ENCODE measurements at places on chromosomes 4 and X.

- no peak for DNase-seq
Measured at GRCh38 chrX:44071070-44071645, 98.0 kb upstream of the NDP start.

DNA sequence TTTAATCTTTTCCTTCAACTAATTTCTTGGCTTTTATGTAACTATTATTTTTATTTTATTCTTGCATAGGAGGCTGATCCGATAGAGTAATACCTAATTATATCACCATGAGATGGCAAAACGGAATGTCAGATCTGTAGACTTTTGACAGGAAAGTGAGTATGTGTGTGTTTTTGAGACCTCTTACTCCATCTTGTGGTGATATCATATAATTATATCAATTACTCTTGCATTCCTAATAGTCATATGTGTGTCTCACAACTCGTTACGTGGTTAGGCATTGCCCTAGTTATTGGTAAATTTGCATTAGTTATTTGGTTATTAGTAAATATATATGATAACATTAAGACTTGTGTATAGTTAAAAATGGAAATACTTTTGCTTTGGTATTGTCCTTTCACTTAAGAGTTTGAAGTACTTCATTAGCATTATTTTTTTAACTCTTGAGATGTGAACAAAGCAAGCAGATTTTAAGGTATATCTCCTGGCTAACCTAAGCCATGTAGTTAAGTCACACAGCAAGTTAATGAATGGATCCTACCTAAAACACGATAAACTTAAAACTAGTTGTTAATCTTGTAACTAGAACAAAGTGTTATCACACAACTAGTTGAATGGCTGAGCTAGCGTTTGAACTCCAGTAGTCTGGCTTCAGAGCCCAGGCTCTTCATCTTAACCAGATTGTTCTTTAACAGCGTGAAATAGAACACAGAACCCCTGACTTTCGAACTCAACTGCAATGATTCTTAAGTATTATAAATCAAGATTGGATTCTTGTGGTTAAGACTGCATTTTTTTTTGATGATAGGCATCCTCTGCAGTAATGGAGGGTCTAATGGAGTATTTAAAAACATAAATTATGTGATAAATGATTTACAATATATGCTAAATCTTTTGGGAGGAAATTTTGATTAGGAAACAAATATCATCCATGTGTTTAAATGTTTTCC, 67.1 kb downstream of the PGRMC2 start:
- peak; percentile 82 for DNase-seq

DNA sequence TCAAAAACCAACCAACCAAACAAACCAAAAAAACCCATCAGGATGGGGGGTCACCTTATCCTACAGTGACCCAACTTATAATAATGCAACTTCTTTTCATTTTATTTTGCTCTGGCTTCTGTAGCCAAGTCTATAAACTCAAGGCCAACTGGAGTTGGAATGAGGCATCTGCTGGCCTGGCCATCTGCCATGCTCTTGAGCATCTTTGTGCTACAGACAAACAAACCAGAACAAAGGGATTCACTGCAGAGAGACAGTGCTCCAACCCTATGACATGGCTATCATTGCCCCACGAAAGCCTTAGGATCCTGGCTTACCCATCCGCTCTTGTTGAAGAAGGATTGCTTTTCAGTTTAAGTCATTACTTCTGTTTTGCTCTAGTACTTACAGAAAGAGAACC, 49.2 kb upstream of the SCRG1 start:
- DNase-seq, result peak; percentile 64

DNA sequence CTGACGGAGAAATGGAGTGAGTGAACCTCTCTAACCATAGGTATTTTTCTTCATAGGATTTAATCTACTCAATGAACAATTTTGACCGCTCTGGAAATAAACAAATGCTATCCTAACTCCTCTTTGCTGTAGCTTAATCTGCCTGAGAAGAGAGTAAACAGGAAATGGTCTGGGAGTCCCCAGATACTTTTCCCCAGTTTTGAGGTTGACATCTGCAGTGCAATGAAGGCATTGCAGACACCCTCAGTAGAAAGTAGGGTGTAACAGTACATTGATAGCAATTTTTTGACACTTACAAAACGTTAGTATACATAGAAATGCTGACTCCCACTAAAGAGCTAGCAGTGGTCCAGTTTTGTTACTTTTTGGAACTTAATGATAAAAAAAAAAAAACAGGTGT, 495.9 kb upstream of the FAM241A start:
- no peak for DNase-seq

DNA sequence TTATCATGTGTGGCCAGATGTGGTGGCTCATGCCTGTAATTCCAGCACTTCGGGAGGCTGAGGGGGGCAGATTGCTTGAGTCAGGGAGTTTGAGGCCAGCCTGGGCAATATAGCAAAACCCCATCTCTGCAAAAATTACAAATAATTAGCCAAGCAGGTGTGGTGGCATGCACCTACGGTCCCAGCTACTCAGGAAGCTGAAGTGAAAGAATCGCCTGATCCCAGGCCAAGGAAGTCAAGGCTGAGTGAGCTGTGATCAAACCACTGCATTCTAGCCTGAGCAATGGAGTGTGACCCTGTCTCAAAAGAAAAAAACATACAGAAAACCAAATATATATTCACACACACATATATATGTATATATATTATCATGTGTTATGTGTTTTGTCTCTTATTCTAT, 15.0 kb downstream of the APELA start:
- DNase-seq, result no peak

- DNase-seq, result no peak
Measured at GRCh38 chr4:1948232-1948631, 60.5 kb downstream of the NELFA start.

DNA sequence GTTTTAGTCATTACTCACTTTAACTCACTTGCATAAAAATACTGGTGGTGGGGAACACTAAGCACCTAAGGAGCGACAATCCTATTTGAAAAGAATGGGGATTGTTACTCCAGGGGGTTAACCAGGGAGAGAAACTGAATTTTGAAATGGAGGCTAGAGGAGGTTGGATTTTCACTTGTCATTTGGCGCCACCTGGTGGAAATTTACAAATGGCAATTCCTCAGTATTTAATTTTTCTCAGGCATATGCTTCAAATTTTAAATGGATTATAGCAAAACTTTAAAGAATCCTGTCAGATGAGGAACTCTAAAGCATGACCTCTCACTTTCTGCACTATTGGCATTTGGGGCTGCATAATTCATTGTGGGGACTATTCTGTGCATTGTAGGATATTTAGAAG, 2.7 kb upstream of the GEMIN8 start:
- DNase-seq, result peak; percentile 68

DNA sequence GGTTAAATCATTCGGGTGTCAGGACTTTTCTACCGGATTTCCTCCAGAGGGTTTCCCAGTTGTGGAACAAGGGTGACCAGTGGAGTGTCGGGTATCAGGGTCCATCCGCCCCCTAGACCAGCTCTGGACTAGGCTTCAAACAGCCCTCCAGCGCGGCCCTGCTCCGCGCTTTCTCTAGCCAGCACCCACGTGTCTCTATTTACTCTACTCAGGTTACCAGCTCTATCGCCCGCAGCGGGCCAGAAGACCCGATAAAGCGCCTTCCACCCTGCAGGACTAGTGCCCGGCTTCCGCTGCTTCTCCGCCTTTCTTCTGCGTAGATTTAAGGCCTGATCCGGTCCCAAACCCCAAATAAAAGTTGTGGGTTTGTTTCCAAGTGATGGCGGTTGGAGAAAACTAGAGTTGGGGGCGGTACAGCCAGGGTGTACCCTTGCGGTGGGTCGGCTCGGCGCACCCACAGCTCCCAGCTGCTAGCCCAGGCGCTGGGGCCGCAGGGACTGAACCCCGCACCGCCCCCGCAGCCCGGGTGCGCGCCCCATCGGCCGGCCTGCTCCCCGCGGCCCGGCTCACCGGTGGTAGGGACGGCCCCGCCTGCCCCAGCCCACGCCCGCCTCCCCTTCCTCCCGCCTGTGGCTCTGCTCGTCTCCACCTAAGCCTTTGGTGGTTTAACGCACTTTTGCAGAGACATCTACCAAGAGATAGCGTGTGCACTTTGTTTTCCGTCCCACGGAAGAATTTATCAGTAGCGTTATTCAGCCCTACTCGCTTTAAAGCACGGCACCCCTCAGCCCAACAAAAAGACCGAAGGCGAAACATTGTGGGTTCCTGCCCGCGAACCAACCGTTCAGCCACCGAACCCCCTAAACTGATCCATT, 2.1 kb downstream of the LEF1 start:
- no peak for DNase-seq

DNA sequence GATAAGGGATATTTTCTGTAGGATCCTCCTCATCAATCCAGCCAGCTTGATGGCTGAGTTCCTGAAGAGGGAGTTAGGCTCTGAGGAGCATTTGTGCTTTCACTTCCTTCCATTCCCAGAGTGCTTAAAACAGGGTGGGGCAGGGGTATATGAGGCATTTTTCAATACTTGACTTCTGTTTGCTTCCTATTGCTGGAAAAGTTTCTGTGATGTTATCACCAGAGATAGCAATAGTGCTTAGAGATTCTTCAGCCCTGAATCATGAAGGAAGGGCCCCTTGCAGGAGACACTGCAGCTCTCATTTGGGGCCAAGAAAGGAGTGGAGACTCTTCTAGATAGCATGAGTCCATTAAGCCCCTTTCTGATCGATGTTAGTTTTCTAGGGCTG, 166.7 kb upstream of the RPS6KA3 start:
- peak; percentile 37 for DNase-seq

DNA sequence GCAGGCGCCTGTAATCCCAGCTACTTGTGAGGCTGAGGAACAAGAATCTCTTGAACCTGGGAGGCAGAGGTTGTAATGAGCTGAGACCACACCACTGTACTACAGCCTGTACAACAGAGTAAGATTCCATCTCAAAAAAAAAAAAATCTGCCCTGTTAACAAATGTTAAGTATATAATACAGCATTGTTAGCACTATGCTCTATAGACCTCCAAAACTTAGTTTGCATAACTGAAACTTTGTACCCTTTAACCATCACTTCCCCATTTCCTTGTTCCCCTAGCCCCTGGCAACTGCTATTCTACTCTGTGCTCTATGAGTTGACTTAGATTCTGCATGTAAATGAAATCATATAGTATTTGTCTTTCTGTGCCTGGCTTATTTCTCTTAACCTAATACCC, 76.7 kb downstream of the TAB3 start:
- DNase-seq, result no peak

DNA sequence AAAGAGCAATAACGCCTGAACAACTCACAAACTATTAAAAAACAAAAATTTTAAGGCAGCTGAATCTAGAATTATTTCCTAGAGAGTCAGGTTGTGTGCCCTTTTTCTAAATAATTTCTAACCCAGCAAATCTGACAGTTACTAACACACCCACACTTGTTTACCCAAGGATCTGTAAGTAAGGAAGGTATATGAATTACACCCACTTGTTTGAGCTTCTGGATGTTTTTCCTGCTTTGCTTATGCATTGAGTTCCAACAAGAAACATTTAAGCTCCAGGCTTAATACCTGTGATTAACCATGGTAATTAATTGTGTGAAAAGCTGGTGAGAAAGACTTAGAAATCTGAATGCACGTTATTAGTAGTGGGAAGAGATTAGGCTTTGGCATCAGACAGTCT, 1.5 kb downstream of the NIPAL1 start:
- DNase-seq, result no peak

- DNase-seq, result peak; percentile 31
Measured at GRCh38 chr4:181528570-181529184, 714.5 kb upstream of the TENM3 start.

- DNase-seq, result no peak
Measured at GRCh38 chr4:147950261-147950660, 218.4 kb downstream of the ARHGAP10 start.

GRCh38 chr4:40283413-40283812, 51.7 kb upstream of the CHRNA9 start:
- DNase-seq, result no peak

DNA sequence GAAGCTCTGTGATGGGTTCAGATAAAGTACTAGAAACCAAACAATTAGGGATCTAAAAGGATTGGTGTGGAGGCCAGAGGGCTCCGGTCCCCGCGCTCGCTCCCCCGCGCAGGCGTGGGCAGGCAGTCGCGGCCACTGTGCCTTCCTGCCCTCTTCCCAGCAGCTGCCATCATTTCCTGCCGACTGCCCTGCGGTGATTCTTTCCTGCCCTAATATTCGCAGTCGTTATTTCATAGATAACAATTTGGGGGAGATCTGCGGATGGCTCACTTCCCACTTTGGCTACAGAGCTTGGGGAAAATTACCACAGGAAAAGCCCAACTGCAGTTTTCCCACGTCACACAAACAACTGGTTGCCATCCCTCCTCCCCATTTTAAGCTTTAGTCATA, 2.2 kb downstream of the GRIA2 start:
- DNase-seq, result no peak

DNA sequence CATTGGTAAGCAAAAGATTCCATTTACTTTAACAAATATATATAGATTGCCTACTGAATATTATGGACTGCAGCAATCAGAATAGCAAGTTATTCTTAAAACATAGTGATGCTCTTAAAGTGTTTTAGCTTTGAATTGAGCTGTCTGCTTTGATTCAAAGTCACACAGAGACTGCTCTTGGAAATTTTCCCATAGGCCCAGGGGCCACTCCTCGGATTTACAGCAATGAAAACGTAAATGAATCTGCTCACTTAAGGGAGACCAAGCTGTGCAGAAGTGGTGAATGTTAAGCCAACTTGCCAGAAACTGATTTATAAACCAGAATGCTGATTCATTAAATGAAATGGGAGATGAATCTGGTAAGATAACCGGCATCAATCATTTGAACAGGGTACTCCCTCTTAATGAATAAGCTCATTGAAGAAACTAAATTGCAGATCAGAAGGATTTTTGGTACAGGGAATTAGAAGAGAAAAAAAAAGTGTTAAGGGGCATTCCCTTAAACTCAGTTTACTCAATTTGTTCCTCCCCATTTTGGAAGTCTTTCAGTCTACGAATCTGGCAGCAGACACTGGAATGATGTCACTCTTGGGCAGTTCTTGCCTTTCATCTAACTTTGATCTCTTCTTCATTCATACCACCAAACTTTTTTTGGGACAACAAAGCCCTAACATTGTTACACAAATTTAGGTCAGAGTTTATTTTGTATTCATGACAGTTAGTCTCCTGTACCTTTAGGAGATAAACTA, 363.3 kb upstream of the MAGEB2 start:
- peak; percentile 10 for DNase-seq

GRCh38 chrX:140912606-140913005, 89.8 kb upstream of the SPANXB1 start:
- DNase-seq, result no peak

DNA sequence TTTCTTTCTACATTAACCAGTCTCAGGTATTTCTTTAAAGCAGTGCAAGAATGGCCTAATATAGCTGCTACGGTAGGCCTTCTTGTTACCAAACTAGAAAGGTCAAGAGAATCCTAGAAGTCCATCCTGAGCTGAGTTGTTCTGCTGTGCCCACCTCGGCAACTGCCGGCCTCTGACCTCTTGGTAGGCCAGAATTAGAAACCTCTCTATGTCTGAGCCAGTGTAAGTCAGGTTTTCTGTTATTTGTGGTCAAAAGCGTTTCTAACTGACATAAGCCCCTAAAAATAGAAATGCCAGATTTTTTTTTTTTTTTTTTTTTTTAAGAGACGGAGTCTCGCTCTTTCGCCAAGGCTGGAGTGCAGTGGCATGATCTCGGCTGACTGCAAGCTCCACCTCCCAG, 43.1 kb downstream of the SOWAHB start:
- DNase-seq, result peak; percentile 42

- DNase-seq, result no peak
Measured at GRCh38 chr4:56806666-56807065, 14.8 kb downstream of the SPINK2 start.

GRCh38 chr4:54228546-54228945, 547 bp upstream of the PDGFRA start:
- no peak for DNase-seq

- no peak for DNase-seq
Measured at GRCh38 chr4:11468901-11469300, 40.2 kb upstream of the HS3ST1 start.

GRCh38 chrX:53479301-53479700, 45.1 kb upstream of the HSD17B10 start:
- peak; percentile 40 for DNase-seq
